CD4-positive, alpha-beta T cell treated with Interleukin-17A for 1 hour (primary cell): ENCODE measurements at places on chromosomes 4 and X.

- DNase-seq, result no peak
Measured at GRCh38 chr4:10664408-10664807, 20.2 kb downstream of the CLNK start.

DNA sequence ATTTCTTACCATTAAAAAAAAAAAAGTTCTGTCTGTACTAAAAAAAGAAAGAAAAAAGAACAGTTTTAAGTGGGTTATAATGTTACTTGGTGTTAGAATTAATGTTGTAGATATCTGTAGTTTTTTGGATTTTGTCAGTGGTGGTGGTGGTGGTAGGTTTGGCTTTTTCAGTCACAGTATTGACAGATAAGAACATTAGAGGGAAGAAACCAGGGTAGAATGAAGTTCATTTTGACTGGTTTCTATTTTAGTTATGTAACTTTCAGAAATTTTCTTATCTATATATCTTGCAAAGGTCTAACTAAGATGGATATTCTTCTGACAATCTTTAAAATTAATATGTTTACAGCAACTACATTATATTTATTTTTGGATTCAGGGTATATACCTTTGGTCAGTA, 105.4 kb downstream of the FBXW7 start:
- DNase-seq, result no peak

GRCh38 chr4:122917731-122918130, 4.7 kb downstream of the NUDT6 start:
- DNase-seq, result no peak

DNA sequence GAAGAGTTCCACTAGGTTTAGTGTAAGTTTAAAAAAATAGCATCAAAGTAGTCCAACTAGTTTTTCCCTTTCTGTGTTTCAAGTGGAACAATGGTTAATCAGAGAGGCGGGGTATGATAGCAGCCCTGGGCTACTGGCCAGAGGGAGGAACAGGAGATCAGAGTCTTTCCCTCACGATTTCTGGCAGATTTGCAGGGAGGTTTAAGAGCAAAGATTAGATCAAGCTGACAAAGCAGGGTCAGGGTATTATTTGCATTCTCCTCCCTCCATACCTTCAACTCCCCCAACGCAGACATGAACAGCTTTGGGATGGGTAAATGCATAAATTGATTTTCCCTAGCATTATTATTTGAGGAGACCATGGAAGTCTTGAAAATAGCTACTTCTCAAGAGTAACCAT, 277.6 kb upstream of the DIAPH2 start:
- no peak for DNase-seq
